Activated T-cell treated with anti-CD3 and anti-CD28 coated beads, Interleukin-2, amount 50 U/mL, for 4 hours (primary cell): ENCODE measurements at places on chromosomes 7 and 10. TPM values are rescaled to one million over a fixed set of nuclear protein-coding genes. Genes with fewer than 3 reads are reported as not detected.

DNA sequence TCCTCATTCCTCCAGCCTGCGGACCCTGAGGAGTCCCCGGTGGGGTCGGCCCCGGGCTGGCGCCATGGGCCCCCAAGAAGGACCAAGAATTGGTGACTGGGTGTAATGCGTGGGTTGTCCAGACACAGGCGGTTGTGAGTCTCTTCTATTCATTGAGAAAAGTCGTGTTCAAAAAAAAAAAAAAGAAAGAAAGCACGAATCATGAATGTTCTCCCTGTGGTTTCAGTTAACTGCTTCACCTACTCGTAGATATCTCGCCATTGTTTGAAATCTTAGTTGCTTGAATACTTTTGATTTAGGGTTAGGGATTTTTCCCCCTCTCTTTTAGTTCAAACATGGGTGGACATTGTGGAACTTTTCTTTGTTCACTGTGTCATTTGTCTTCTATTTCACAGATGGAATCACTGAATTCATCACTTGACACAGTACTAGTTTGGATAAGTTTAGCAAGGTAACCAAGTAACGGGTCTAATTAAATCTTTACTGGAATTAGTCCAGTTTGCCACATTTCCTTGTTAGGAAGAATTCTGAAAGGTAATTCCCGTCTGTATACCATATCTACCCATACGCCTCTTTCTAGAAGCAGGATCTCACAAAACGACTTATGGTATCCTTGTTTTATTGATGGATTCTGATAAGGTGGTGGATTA, 775 bp downstream of the STARD3NL start:
- no peak for DNase-seq

- DNase-seq, result no peak
Observed at GRCh38 chr7:30692882-30693281, 10.6 kb upstream of the CRHR2 start.

- DNase-seq, result no peak
Observed at GRCh38 chr7:136359333-136359903, 382.3 kb upstream of the MTPN start.

GRCh38 chr7:133854739-133855138, 272.4 kb upstream of the LRGUK start:
- DNase-seq, result no peak

DNA sequence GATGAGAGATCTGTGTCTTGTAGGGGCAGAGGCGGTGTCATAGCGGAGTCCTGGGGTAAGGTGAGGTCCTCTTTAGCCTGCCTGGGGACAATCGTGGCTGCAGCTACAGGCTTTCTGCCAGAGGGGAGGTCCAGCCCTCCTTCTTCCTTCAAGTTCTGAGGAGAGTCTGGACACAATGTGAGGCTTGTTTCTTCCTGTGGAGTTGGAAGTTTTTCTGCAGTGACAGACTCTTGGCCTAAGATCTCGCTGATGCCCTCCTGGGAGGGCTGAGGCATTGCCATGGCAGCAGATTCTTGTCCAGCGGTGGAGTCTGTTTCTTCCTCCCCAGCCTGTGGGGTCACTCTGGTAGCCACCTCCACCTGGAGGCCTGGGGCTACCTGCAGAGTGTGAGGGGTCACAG, 4.4 kb downstream of the NACAD start:
- no peak for DNase-seq

DNA sequence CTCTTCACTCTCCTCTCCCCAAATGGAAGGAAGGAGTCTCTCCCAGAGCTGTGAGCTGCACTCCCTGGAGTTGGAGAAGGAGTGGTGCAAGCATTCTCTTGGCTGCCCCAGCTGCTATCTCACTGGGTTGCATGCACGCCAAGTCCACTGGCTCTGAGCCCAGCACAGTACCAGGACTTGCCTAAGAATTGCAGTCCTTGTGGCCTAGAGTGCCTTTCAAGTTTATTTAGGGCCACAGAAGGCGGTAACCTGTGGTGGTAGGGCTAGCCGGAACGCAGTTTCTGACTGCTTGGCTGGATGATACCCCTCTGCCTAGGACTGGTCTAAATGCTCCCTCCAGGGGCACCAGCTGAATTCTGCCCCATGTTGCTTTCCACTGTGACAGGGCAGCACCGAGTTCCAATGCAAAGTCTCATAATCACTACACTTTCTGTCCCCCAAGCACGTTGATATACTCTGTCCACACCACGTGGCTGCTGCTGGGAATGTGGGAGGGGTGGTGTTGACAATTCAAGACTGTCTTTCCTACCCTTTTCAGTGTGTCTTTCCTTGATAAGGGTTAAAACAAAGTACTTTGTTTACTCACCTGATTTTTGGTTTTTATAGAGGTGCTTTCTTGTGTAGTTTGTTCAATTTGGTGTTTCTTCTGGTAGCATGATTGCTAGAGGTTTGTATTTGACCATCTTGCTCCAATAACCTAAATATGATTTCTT, 57.0 kb downstream of the PHTF2 start:
- no peak for DNase-seq

- DNase-seq, result no peak
Observed at GRCh38 chr10:82212753-82213152, 337.8 kb downstream of the NRG3 start.

DNA sequence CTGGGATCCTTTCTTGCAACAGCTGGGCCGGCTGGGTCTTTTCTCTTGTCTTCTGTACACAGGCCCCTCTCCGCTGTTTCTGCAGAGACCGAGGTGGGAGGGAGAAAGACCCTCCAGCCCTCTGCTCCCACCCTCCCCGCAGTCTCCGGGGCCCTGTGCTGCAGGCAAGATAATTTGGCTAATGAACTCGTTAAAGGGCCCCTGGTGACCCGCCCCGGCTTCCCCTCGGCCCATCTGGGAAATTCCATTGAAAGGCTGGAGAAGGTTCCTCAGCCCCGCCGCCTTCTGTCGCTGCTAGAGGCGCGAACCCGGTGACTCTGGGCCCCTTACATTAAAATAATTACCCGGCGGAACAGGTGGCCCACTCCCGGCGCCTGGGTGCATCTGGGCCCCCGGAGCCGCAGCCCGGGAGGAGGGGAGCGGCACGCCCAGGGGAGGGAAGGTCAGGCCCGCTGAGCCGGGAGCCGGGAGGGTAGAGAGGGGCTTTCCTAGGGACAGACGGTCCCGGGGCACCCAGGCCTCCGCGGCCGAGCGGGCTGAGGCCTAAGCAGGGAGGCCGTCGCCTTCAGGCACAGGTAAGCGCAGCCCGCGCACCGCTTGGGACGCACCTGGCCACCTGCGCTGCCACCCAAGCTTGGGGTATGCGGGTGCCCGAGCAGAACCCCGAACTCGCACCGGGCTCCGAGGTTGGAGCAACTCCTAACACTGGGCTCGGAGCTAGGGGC, 7.3 kb upstream of the MNX1 start:
- no peak for DNase-seq

GRCh38 chr10:90437452-90437851, 420.4 kb downstream of the HTR7 start:
- no peak for DNase-seq

GRCh38 chr7:27239387-27240014, 3.1 kb upstream of the EVX1 start:
- DNase-seq, result no peak

- DNase-seq, result no peak
Observed at GRCh38 chr10:73076360-73077183, 20.1 kb downstream of the P4HA1 start.

Gene PKD2L1
- not detected for total RNA-seq

Gene LLCFC1
- not detected for total RNA-seq

Gene GRID1
- not detected for total RNA-seq

Gene HOXA2
- not detected for total RNA-seq

Gene DENND2A
- total RNA-seq, result not detected

Gene FOXL3
- not detected for total RNA-seq
